ENCODE measurements at places on chromosomes 11 and 22.

DNA sequence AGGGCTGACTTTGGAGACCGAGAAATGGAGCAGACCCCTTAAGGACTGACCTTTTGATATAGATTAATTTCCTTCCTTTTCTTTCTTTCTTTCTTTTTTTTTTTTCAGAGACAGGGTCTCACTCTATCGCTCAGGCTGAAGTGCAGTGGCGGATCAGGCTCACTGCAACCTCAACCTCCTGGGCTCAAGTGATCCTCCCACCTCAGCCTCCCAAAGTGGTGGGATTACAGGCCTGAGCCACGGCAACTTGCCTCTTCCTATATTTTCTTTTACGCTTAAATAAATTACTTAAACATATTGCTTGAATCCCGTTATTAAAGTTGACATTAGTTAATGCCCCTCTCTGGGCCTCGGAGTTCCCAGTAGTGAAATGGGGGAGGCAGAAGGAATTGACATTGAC is 350 bp upstream of the KCTD14 start:
- no peak for DNase-seq

GRCh38 chr22:34847072-34847471 is 218.9 kb upstream of the ISX start:
- no peak for DNase-seq

DNA sequence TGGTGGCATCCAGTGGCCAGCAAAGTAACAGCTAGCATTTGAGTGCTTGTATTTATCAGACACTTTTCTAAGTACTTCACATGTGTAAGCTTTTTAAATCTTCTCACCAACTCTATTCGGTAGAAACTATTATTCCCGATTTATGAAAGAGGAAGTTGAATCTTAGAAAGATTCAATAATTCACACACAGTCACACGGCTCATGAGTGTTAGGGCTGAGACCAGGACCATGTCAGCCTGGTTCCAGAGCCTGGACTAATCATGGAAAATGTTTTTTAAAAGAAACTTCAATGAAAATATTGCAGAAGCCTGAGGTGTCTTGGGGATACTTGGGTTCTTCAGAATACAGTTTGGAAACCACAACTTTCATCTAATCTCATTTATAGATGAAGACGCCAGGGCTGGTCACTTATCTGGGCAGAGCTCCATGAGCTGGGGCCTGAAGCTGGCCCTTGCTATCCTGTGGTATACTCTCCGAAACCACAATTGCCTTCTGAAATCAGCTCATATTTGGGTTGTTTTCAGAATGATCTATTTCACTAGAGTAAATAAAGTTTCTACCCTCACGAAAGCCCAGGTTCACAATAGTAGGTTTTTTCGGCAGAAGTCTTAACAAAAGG is 4.3 kb upstream of the CRTAM start:
- DNase-seq = no peak

- no peak for DNase-seq
Measured at GRCh38 chr11:126311401-126312291, 7.8 kb downstream of the DCPS start.

GRCh38 chr22:27391092-27391770 is 410.3 kb downstream of the MN1 start:
- no peak for DNase-seq

DNA sequence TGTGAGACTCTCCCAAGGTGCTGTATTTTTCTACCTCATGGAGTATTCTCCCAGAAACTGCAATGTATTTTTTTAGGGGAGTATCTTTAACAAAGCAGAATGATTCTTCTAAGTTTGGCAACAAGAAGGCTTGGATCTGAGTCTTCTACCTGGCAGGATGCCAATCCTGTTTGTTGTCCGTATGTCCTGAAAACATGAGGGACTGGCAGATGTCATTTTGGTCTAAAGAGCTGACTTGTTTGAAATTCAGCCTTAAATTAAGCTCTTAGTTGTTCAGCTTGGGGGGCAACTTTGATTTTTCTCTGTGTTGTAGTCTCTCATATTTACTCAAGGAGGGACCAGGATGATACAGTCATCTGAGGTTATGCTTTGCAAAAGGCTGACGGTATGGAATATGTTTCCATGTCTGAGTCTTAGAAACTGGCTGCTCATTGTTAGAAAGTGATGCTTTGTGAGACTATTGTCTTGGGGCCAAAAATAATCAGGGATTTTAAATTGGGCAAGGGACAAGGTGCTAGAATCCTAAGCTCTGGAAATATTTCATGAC is 9.3 kb downstream of the MRPL16 start:
- DNase-seq = no peak

- DNase-seq = no peak
Measured at GRCh38 chr22:23862103-23862502, 4.4 kb downstream of the SLC2A11 start.

DNA sequence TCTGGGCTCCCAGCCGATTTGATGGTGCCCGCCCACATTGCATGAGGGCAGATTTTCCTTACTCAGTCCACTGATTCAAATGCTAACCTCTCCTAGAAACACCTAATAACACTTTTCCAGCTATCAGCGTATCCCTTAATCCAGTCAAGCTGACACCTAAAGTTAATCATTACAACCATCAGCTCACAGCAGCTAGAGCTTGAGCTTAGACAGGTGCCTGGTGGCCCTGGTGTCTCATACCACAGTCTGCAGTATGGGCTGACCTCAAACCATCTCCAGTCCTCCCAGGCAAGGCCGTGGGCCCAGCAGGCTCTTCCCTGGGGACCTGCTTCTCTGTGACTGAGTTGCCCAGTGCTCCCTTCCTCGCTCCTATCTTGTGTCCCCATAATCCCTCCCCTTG is 174.4 kb upstream of the NECTIN1 start:
- no peak for DNase-seq

DNA sequence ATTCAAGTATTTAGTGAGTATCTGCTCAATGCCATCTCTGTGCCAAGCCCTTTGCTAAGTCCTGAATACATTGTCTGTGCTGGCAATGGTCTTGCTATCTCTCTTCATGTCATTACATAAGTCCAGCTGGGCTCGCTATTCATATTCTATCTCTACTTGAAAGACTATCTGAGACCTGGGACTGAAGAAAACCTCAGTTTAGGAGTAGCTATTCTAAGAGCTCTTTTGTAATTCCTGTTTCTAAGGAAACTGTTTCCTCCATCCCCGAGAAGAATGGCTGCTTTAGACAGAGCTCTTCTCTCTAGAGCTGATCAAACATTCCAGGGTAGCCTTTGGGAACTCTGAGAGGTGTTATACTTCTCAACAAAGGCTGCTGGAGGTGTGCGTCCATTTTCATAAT is 33.0 kb downstream of the SLC17A6 start:
- no peak for DNase-seq

- DNase-seq = peak; percentile 43
Measured at GRCh38 chr11:110092111-110092514, 1.1 kb upstream of the ZC3H12C start.

- DNase-seq = no peak
Measured at GRCh38 chr11:103541186-103541795, 432.1 kb downstream of the DYNC2H1 start.

- no peak for DNase-seq
Measured at GRCh38 chr11:105033781-105034180, 1.2 kb downstream of the CASP1 start.

GRCh38 chr22:48262596-48263430 is 1500.4 kb downstream of the TBC1D22A start:
- no peak for DNase-seq

GRCh38 chr11:94782446-94782845 is 14.3 kb downstream of the AMOTL1 start:
- no peak for DNase-seq

DNA sequence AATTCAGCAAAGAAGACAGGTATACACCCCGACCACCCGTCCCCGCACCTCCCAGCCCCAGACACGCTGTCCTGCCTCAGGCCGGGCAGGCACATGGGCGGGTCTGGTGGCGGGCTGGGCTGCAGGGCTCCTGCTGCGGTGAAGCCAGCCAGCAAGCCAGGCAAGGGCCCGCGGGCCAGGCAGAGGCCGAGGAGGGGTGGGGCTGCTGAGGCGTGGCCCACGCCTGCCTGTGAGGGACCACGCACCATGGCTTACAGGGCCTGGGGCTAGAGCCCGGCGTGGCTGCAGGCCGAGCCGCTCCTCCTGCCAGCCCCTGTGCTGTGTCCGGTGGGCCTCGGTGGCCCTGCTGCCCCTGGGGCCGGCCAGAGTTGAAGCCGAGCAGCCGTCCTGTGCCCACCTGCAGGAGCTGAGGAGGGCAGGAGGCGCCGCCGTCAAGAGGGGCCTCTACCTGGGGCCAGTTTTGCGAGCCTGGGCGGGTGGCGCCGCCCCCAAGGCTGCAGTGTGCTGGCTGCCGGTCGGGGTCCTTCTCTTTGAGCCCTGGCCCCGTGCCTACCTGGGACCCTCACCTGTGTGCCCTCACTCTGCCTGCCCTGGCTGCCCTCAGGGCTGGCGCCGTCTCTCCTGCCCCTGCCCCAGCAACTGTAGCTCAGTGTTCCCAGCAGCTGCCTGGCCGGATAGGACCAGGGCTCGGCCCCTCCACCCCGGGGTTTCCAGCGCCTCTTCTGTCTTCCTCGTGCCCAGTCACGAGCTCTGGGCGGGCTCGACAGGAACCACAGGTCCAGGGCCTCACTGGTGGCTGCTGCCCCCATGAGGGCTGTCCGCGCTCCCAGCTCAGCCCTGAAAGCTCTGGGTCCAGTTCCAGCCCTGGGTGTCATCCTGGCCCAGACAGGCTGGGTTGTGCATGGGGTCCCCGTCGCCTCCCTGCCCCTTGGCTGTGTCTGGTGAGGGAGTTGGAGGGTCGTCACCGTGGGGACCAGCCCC is 38.4 kb downstream of the MOB2 start:
- peak; percentile 64 for DNase-seq

- peak; percentile 53 for DNase-seq
Measured at GRCh38 chr11:117538263-117539135, 210.8 kb downstream of the CEP164 start.

DNA sequence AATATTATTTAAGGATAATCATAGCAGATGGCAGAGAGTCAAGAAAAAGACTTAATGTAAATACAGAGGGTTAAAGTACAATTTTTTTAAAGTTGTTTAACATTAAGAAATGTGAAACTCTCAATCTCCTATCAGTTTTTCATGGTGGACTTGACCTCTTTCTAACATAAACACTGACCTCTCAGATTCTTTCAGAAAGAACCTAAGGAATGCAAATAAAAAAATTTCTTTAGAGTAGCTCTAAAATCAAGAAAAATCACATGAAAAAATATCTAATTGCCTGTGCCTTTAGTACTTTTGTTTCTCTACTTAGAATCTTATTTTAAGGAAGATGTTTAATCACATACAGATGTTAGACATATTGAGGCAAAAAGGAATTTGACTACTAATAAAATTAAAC is 12.9 kb downstream of the RNF141 start:
- DNase-seq = no peak

- DNase-seq = no peak
Measured at GRCh38 chr11:117255966-117256365, 23.5 kb downstream of the RNF214 start.

DNA sequence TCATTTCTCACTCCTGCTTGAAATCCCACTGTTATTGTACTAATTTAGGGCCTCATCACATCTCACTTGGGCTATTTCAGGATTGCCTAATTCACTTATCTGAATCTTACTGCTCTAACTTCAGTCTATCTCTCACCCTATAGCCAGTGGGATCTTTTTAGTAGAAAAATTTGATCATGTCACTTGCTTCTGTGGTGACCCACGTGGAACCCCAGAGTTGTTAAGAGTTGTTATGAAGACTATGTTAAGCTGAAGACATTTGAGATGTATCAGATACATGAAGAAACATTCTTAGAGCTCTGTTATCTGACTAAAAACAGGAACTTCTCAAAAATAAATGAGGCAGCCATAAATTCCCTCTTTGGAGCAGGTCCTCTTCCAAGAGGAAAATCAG is 1375.6 kb upstream of the TENM4 start:
- no peak for DNase-seq

DNA sequence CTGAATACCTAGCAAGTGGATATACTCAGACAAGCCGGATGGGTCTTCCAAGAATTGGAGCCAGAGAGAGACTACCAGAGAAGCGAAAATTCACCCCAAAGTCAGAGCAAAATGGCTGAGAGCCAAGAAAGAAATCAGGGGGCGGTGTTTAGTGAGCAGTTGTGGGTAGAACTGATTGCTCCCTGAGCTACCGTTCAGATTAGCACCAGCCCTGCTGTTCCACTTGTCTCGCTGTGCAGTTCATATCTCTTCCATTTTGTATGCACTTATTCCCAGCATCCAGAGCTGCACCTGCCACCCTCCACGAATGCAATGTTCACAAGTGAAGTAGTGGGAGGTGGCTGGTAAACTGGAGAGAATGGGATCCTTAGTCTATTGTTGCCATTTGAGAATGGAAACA is 25.5 kb downstream of the DRD2 start:
- DNase-seq = no peak

GRCh38 chr11:76231121-76231738 is 24.9 kb upstream of the WNT11 start:
- no peak for DNase-seq

DNA sequence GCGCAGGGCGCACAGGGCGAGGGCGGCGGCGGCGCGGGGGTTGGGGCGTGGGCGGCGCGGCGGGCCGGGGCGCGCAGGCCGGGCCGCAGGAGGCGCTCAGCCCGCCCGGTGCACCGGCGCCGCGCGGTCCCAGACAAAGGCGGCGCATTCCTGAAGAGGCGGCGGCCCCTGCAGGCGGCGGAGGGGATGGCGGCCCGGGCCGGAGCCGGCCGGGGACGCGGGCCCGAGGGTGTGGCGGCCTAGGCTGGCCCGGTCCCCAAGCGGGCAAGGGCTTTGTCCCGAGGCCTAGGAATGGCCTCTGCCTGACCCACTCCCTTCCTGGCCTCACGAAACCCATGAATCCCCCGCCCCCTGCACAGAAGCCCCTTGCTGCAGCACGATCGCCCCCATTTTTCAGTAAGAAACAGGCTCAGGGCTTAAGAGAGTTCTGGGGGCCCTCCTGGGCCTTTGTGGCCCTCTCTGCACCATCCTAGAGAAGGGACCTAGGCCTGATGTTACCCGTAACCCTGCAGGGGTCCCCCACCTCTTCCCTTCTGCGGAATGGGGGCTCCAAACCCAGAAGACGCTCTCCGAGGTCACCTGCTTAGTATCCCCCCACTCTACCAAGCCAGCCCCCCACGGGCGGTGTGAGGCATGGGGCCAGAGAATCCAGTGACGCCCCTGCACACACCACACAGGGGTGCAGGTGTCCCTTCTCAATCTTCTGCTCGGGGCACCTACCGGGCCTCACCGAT is at the start of gene RTN4R:
RTN4R (minus strand) TSS at position 40 of the 734 bp plus-strand sequence. CDS start 226 bp downstream, outside the sequence.
- no peak for DNase-seq

- no peak for DNase-seq
Measured at GRCh38 chr22:37965940-37966664, 12.6 kb downstream of the POLR2F start.

GRCh38 chr11:119081682-119082260 is 2.9 kb upstream of the HMBS start:
- DNase-seq = peak; percentile 97

DNA sequence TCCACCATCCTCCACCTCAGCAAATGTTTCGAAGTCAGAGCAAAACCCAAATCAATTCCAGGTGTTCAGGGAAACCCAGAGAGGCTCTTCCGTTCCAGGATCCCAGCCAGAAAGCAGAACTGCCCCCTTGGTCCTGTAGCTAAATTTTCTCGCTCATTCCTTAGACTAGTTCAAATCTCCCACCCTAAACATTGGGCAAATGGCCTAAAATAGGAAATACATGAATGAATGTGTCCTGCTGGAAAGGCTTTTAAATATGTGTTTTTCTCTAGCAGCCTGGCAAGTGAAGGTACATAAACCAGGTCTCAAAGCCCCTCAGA is 89.6 kb downstream of the ETS1 start:
- no peak for DNase-seq

GRCh38 chr11:92967178-92967577 is 2.3 kb upstream of the MTNR1B start:
- no peak for DNase-seq
